CD4-positive, alpha-beta T cell treated with Interleukin-6 at 100 ng/mL for 8 hours (primary cell): ENCODE measurements at places on chromosomes 3 and 15.

DNA sequence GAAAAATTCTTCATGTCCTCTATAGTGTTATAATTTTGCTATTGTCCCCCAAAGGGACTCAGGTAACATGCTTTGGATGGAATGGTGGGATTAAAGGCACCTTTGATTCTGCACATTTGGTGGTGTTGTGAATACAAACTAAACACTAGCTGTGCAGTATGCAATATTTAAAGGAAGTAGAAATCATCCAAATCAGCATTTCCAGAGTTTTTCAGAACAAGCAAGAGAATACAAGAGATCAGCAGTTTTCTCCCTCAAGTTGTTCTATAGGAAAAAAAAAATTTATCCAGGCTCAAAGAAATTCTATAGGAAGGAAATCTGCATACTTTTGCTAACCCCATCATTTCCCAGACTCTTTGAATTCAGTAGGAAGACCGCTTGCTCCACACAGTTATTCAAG, 10.2 kb upstream of the ADIPOQ start:
- DNase-seq = no peak

DNA sequence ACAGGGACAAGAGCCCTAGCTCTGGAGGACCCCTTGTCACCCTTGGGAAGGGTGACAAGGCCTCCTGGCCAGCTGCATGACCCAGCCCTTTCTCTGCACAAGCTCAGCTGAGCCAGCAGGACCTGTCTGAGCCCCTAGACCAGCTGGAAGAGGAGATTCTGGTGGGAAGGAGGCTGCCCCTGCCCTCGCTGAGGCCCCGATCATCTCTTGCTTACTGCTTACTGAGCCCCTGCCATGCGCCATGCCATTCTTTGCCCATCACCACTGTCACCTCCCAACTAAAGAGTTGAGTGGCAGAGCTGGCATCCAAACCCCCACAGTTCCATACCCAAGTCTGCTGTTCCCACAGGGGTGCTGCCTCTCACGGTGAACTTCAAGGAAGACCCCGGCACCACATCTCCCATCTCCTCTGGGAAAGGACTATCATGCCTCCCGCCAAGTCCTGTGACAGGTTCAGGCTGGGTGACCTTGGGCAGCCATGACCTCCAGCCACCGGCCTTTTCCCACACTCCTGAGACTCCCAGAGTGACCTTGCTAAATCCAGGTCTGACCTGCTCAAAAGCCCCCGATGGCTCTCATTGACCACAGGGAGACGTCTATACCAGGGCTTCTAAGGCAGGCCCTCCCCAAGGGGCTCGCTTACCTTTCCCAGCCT, 34.0 kb downstream of the ACSBG1 start:
- no peak for DNase-seq

- no peak for DNase-seq
These were observed 1.6 kb upstream of the RBMS3 start for GRCh38 chr3:29279286-29279685.

GRCh38 chr3:72035606-72036005, 250.7 kb upstream of the PROK2 start:
- no peak for DNase-seq

DNA sequence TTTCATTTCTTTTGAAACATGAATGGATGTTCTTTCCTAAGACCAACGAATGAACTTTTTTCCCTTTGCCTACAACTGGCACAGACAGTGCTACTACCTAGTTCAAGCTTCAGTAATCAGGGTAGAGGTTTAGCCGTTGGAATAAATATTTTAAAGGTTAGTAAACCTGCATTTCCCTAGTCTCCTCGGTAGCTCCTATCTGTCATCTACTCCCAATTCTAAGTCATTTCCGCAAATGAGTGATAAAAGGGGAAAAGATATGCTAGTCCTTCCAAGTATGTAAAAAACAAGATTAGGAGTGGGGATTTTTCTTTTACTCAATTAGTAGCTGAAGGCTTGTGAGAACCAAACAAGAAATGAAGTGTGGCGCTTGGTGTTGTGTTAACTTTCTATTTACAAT, 15.2 kb downstream of the SLTM start:
- no peak for DNase-seq

- no peak for DNase-seq
These were observed 13.9 kb downstream of the ALPK3 start for GRCh38 chr15:84831028-84831427.

- no peak for DNase-seq
These were observed 218.4 kb downstream of the SOX2 start for GRCh38 chr3:181930105-181930504.

- DNase-seq = no peak
These were observed 53.1 kb upstream of the CFAP161 start for GRCh38 chr15:81080996-81081395.

- no peak for DNase-seq
These were observed 817.8 kb upstream of the NECTIN3 start for GRCh38 chr3:110253794-110254193.

- DNase-seq = no peak
These were observed 39.3 kb downstream of the PLD1 start for GRCh38 chr3:171770689-171771620.
